ENCODE measurements at places on chromosomes 13 and 19.

DNA sequence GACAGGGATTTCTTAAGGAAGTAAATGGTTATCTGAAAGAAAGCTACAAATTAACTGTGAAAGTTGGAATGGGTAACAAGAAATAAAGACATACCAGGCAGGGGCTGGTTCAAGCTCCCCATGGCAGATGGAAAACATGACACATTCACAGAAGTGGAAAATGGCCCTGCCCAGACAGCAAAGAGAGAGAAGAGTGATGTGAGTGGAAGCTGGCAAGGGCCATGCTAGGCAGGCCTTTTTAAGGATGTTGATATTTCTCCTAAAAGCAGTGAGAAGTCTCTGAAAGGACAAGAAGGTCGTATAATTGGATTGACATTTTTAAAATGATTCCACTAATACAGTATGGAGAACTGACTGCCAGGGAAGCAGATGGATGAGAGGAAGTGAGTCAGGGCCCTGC lies 3.3 kb upstream of the FFAR2 start:
- no peak for DNase-seq

DNA sequence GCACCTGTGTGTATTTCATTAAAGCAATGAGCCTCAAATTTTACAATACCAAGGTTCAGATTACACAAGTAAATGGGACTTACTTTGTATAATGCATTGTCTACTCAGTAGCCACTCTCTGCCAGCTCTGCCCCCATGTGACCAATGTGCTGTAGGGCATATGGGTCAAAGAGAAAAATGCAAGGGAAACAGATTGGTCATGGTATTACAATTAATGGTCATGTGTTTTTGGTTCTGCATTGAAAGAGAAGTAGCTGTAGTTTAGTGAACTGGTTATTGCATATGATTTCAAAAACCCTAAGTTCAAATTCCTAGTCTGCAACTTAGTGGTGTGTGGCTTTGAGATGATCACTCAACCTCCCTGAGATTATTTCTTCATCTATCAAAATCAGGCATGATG lies 545.4 kb downstream of the SUCLA2 start:
- no peak for DNase-seq

GRCh38 chr13:56789527-56789926 lies 351.2 kb upstream of the PRR20A start:
- DNase-seq = no peak

DNA sequence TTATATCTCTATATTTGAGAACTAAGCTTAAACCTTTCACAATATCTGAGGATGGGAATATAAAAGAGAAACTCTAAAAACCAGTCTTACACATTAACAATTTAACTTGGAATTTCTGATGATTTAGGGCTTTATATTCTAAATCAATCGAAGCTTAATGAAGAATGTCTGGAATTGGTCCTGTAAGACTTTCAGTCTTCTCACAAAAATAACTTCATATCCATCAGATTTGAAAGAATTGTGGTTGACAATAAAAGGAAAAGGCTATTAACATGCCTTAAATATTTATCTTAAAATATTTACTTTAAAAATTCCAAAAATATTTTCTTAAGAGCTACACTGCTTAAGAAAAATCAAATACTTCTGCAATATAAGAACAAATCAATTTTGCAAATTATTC lies 27.3 kb downstream of the MYCBP2 start:
- no peak for DNase-seq

- DNase-seq = no peak
These were observed 53.9 kb downstream of the RBM26 start for GRCh38 chr13:79352107-79352506.

All from stimulated activated naive B cell treated with anti-CD40 and anti-IgM and Interleukin-4, amounts not matched to agents 10 μg/mL and 1 μg/mL and 100 μg/mL, for 72 hours (primary cell).